ENCODE measurements at places on chromosomes 6 and 20. TPM values are rescaled to one million over a fixed set of nuclear protein-coding genes. Genes with fewer than 3 reads are reported as not detected.

DNA sequence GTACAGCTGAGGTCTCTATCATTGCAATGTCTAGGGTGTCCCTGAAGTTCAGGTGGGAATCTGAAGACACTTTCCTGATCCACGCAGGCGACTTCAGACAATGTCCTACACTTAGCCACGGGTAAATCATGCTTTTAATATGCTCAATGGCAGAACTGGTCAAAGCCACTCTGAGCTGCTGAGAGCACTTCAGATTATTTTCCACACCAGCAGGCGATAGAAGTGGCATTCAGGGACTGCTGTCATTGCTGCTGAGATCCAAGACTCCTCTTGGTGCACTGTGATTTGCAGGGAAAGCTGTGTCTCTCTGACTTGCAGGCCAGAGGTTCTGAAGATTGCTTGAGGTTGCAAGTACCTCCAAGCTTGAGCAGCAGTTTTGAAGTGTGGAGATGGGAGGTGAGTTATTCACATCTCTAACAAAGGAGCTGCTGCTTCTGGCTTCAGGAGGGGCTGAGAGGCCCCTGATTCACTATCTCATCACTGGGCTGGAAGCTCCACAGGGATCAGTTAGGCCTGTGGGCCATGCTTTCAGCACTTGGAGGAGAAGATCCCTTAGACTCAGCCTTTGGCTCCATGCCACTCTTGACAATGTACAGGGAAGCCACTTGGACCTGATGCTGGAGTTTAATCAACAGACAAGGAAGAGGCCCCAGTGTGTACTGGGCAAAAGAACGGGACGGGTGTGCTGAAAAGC is 2.9 kb upstream of the SSTR4 start:
- H3K4me1 ChIP-seq: peaks cover 20% of the 10 kb centered on the region
- no peaks in the 10 kb centered on the region for H3K27me3 ChIP-seq
- H3K27ac ChIP-seq: no peak overlapping the region

DNA sequence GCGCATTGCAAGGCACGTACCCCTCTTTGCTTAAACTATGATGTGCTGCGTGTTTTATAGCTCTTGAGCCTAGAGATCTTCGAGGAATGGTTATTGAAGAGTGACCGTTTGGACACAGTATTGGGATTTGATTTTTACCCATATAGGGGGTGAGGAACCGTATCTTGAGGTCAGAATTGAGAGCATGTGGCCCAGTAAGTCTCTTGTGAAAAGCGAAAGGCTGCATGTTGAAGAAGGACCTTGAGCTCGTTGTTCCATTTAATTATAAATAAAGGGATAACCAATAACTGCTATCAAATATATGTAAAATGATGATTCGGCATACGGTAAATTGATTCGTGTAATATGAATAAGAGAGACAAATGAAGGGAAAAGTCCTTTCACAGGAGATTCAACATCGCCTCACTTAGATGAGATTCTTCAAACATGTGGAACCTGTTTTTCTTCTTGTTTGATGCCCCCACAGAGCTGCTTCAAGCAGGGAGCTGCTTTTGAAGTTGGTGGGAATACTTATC is 66.6 kb downstream of the AKAP12 start:
- H3K27me3 ChIP-seq: no peaks in the 10 kb centered on the region
- no peak overlapping the region for H3K4me3 ChIP-seq
- H3K27ac ChIP-seq: no peak overlapping the region
- H3K36me3 ChIP-seq: peaks cover 8% of the 10 kb centered on the region
- H3K4me1 ChIP-seq: no peaks in the 10 kb centered on the region

TRIM31 gene
- total RNA-seq: not detected

DNA sequence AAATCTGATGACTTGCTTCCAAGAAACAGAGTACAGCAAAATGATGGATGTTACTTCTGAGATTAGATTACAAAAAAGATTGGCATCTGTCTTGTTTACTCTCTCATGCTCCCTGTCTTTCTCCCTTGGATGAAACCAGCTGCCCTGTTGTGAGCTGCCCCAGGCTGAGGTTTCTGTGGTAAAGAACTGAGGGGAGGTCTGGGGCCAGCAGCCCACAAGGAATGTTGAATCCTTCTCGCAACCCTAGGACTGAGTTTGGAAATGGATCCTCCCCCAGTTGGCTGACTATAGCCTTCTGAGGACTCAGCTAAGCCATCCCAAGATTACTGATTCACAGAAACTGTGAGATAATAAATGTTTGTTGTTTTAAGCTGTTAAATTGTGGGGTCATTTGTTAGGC is 5.6 kb upstream of the HECA start:
- H3K27ac ChIP-seq: no peak overlapping the region
- no peaks in the 10 kb centered on the region for H3K27me3 ChIP-seq
- peaks cover 13% of the 10 kb centered on the region for H3K4me1 ChIP-seq

DNA sequence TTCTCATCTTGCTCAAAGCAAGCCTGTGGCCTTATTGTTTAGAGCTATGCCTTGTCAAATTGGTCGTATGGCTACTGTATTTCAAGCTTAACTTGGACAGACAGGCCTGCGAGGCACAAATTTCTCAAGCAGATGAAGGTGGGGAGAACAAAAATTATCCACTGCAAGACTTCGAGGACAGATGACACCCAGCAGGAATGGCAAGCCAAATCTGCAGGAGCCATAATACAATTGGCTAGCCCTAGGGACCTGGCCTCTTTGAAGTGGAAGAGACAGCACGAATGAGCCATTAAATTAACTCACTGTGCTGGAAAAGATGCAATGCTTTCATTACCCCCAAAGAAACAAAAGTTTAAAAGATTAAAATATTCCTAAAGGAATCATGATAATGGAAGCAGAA is 5.0 kb upstream of the BLOC1S5 start:
- no peaks in the 10 kb centered on the region for H3K27me3 ChIP-seq
- no peaks in the 10 kb centered on the region for H3K36me3 ChIP-seq
- no peak for DNase-seq
- H3K4me3 ChIP-seq: no peak overlapping the region
- H3K27ac ChIP-seq: no peak overlapping the region
